ENCODE measurements at places on chromosomes 13 and 19.

GRCh38 chr19:3149526-3150505 is 14.0 kb downstream of the GNA15 start:
- no peak overlapping the region for H3K4me3 ChIP-seq
- H3K27ac ChIP-seq, result no peak overlapping the region
- H3K36me3 ChIP-seq, result no peaks in the 10 kb centered on the region

DNA sequence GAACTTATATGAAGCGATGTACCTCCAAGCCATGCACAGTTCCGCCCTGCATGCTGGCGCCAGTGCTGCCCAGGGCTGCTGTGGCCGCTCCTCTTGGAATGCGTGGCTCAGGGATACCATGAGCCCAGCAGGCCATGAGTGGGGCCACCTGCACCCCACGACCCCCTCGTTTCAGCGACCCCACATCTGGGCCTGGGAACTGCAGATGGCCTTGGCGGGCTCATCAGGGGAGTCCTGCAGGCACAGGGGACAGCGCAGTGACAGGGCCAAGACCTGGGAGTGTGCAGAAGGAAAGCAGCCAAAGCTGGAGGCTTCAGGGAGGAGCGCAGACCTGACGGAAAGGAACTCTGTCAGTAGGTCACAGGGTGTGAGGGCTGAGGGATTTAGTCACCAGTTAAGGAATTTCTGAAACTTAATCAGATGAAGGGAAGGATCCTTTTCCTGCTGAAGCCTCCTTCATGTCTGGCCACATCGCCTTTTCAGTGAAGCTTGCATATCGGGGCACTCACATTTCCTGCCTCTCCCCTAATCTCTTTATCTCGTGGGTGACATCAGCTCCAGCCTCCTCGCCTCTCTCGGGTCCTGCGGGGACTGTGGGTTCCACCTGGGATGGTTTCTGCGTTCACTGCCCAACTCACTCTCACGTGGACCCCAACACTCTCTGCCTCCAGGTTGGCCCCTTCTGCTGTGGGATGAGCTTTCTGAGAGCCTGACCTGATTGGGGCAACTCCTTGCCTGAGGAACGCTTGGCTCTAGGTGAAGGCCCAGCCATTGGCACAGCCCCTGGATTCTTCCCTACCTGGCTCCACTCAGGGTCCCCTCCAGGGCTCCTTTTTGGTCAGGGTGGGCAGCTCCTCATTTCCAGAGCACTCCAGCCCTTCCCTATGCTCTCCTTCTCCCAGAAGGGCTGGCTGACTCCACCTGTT is 123.5 kb downstream of the CRYL1 start:
- no peak overlapping the region for H3K27ac ChIP-seq
- no peaks in the 10 kb centered on the region for H3K36me3 ChIP-seq
- no peaks in the 10 kb centered on the region for H3K4me1 ChIP-seq
- DNase-seq, result no peak
- no peaks in the 10 kb centered on the region for H3K27me3 ChIP-seq

- H3K27me3 ChIP-seq, result no peaks in the 10 kb centered on the region
- H3K36me3 ChIP-seq, result no peaks in the 10 kb centered on the region
- no peak overlapping the region for H3K27ac ChIP-seq
- no peak overlapping the region for H3K4me3 ChIP-seq
- peaks cover 10% of the 10 kb centered on the region for H3K4me1 ChIP-seq
- DNase-seq, result no peak
Observed at GRCh38 chr19:2982983-2983350, 5.6 kb downstream of the TLE6 start.

GRCh38 chr19:29292153-29292552 is 79.2 kb upstream of the UQCRFS1 start:
- H3K27ac ChIP-seq, result no peak overlapping the region
- H3K36me3 ChIP-seq, result no peaks in the 10 kb centered on the region
- DNase-seq, result no peak
- no peaks in the 10 kb centered on the region for H3K27me3 ChIP-seq

- no peak for DNase-seq
- H3K27ac ChIP-seq, result no peak overlapping the region
- no peaks in the 10 kb centered on the region for H3K36me3 ChIP-seq
- H3K4me3 ChIP-seq, result no peak overlapping the region
- H3K4me1 ChIP-seq, result 0 out of 2 replicates have a peak, but pooled peaks cover 2% of the 10 kb centered on the region
Observed at GRCh38 chr13:22173610-22174009, 502.7 kb downstream of the FGF9 start.

DNA sequence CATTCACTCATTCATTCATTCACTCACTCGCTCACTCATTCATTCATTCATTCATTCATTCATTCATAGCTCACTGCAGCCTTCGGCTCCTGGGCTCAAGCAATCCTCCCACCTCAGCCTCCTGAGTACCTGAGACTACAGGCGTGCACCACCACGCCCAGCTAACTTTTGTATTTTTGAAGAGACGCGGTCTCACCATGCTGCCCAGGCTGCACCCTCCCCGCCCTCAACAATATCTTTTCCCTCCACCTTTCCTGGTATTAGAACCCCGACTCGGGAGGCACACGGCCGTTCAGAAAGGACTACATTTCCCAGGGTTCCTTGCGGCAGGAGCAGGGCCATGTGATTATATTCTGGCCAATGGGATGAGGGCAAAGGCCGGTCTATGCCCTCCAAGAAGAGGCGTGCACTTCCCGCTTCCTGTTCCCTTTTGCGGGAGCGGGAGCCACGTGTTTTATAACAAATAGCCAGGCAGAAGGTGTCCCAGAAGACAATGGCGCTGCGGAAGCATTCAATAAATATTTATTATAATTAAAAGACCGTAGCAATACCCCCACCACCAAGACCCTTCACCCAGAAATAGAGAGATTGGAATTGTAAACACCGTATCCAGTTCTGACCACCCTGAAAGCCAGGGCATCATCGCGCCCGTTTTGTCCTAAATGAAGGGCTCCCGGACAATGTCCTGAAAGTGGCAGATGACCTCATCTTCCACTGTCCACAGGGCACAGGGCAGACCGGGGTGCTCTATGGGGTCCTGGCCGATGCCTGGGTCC is 15.9 kb downstream of the TICAM1 start:
- no peak overlapping the region for H3K27ac ChIP-seq
- peaks cover 2% of the 10 kb centered on the region for H3K36me3 ChIP-seq
- H3K4me1 ChIP-seq, result no peaks in the 10 kb centered on the region

- no peaks in the 10 kb centered on the region for H3K27me3 ChIP-seq
- peak; percentile 74 for DNase-seq
- H3K4me1 ChIP-seq, result 0 out of 2 replicates have a peak, but pooled peaks cover 1% of the 10 kb centered on the region
- no peak overlapping the region for H3K27ac ChIP-seq
- H3K4me3 ChIP-seq, result no peak overlapping the region
- no peaks in the 10 kb centered on the region for H3K36me3 ChIP-seq
Observed at GRCh38 chr19:52735734-52736133, 890 bp upstream of the ZNF611 start.

DNA sequence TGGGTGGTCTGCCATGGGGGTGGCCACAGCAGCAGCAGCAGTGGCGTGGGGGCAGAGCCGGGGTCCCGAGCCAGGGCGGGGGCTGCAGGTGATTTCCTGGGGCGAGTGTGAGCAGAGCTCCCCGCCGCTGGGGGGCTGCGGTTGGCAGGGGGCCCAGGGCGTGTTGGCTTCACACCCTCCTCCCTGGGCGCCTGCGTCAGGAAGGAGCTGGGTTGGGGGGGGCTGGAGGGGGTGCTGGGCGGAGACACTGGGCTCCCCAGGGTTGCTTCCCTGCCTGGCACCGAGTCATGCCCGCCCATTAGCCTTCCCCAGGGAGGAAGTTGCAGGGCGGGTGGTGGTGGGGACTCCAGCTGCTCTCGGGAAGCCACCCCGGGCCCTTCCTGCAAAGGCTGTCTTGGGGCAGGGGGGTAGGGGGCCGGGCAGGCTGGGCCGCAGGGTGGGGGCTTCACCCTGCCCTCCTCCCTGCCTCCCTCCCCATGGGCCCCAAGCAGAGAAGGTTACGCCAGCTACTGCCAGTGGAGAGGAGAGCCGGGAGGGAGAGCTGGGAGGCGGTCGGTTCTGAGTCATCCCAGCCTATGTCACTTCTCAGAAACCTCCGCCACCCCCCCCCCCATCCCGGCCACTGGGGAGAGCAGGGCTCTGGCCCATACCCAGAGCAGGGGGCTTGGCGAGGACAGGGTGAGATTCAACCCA is 4.6 kb downstream of the MIDN start:
- peaks cover 5% of the 10 kb centered on the region for H3K4me1 ChIP-seq
- no peak overlapping the region for H3K27ac ChIP-seq
- no peak overlapping the region for H3K4me3 ChIP-seq
- DNase-seq, result no peak
- H3K27me3 ChIP-seq, result no peaks in the 10 kb centered on the region
- peaks cover 47% of the 10 kb centered on the region for H3K36me3 ChIP-seq

- H3K4me1 ChIP-seq, result no peaks in the 10 kb centered on the region
- no peaks in the 10 kb centered on the region for H3K36me3 ChIP-seq
- DNase-seq, result no peak
- no peak overlapping the region for H3K4me3 ChIP-seq
- H3K27ac ChIP-seq, result no peak overlapping the region
Observed at GRCh38 chr19:40303765-40304164, 18.6 kb upstream of the AKT2 start.

- H3K27ac ChIP-seq, result no peak overlapping the region
- no peaks in the 10 kb centered on the region for H3K36me3 ChIP-seq
- H3K4me1 ChIP-seq, result no peaks in the 10 kb centered on the region
- no peaks in the 10 kb centered on the region for H3K27me3 ChIP-seq
Observed at GRCh38 chr13:21735701-21736401, 65.0 kb downstream of the FGF9 start.

DNA sequence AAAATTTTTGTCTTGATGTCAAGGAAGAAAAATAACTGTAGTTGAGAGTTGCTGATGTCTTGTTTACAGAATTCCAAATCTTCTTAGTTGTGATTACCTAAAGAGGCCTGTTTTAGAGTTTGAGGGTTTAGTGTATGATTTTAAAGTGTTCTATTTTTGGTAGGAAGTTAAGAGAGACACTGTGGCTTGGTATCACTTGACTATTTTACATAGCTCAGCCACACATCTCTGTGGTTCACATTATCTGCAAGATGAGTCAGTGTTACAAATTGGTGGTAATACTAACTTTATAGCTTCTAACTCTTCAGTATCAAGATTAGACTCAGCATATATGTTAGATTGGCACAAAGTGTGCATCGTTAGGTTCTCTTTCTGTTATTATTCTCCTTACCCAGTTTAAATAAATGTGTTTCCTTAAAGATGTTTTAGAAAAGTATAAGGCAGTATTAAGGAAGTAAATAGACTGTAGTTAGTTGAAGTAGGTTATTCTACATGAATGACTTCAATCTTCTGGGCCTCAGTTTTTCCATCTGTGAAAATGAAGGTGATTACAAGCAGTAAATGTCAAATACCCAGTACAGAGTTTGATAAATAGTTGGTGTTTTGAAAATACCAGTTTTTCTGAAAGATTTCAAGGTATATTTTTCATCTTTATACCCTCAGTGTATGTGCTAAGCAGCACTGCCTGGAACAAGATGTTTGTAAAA is 33.4 kb downstream of the COG6 start:
- H3K27ac ChIP-seq, result no peak overlapping the region
- DNase-seq, result no peak
- H3K36me3 ChIP-seq, result no peaks in the 10 kb centered on the region
- H3K4me3 ChIP-seq, result no peak overlapping the region

DNA sequence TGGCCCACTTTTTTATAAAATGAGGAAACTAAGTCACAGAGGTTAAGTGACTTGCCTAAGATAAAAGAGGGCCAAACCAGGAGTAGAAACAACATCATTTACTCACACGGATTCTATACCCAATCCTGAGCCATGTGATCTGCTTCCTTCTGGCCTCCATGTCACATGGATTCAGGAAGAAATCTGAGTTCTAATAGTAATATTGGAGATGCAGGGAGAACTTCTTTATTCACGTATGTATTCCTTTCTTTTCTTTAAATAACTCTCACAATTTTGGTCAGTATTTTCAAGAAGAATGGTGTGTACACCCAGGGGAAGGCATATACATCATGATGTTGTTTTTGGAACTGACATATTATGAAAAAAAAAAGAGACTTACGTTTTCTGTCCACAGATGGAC is 1.8 kb downstream of the POSTN start:
- no peaks in the 10 kb centered on the region for H3K27me3 ChIP-seq
- no peak overlapping the region for H3K4me3 ChIP-seq
- no peak for DNase-seq
- H3K4me1 ChIP-seq, result no peaks in the 10 kb centered on the region

DNA sequence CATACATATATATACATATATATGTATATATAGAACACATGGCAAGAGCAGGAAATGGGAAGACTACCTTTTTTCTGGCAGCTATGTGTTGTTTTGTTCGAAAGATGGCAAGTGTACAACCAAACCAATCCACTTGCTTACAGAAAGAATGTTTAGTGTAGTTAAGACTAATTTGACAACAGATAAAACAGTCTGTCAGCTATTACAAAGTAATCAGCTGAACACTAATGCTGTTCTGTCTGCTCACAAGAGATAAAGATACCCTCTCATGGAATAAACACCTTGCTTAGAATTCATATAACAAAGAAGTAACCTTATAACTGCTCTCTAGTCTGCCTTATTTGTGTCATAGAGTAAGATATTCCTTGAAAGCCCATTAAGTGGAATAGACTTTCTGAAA is 858 bp upstream of the KCNRG start:
- no peaks in the 10 kb centered on the region for H3K36me3 ChIP-seq
- no peaks in the 10 kb centered on the region for H3K27me3 ChIP-seq
- H3K27ac ChIP-seq, result no peak overlapping the region

GRCh38 chr19:22332924-22333323 is 46.7 kb downstream of the ZNF729 start:
- H3K27me3 ChIP-seq, result no peaks in the 10 kb centered on the region
- no peaks in the 10 kb centered on the region for H3K4me1 ChIP-seq
- no peak overlapping the region for H3K4me3 ChIP-seq
- no peak for DNase-seq

DNA sequence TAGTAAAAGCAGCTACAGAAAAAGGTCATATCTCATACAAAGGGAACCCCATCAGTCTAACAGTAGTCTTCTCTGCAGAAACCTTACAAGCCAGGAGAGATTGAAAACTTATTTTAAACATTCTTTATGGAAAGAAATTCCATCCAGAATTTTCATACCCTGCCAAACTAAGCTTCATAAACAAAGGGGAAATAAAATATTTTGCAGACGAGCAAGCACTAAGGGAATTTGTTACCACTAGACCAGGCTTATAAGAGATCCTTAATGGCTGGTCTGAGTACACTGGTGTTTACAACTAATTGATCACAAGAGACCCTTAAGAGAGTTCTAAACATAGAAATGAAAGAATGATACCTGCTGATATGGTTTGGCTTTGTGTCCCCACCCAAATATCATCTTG is 128.6 kb upstream of the TNFSF11 start:
- no peak for DNase-seq
- H3K4me1 ChIP-seq, result no peaks in the 10 kb centered on the region
- H3K27ac ChIP-seq, result no peak overlapping the region
- no peak overlapping the region for H3K4me3 ChIP-seq
- H3K27me3 ChIP-seq, result no peaks in the 10 kb centered on the region
- no peaks in the 10 kb centered on the region for H3K36me3 ChIP-seq

- no peak overlapping the region for H3K4me3 ChIP-seq
- 0 out of 2 replicates have a peak, but pooled peaks cover 2% of the 10 kb centered on the region for H3K4me1 ChIP-seq
- no peaks in the 10 kb centered on the region for H3K36me3 ChIP-seq
- DNase-seq, result no peak
- no peak overlapping the region for H3K27ac ChIP-seq
- no peaks in the 10 kb centered on the region for H3K27me3 ChIP-seq
Observed at GRCh38 chr19:11989112-11989456, 24.2 kb downstream of the ZNF763 start.

DNA sequence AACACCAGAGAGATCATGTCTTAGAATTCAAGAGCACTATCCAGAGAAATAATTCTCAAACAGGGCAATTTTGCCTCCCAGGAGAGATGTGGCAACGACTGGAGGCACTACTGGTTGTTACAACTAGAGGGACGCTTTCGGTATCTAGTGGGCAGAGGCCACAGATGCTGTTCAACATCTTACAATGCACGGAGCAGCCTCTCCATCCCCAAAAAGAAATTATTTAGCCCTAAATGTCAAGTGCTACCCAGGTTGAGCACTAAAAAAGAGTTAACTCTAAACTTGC is 78.6 kb downstream of the ABCC4 start:
- no peaks in the 10 kb centered on the region for H3K4me1 ChIP-seq
- no peak for DNase-seq
- H3K27ac ChIP-seq, result no peak overlapping the region
- H3K36me3 ChIP-seq, result no peaks in the 10 kb centered on the region
